ENCODE measurements at places on chromosomes 3 and 15. TPM values are rescaled to one million over a fixed set of nuclear protein-coding genes. Genes with fewer than 3 reads are reported as not detected.

DNA sequence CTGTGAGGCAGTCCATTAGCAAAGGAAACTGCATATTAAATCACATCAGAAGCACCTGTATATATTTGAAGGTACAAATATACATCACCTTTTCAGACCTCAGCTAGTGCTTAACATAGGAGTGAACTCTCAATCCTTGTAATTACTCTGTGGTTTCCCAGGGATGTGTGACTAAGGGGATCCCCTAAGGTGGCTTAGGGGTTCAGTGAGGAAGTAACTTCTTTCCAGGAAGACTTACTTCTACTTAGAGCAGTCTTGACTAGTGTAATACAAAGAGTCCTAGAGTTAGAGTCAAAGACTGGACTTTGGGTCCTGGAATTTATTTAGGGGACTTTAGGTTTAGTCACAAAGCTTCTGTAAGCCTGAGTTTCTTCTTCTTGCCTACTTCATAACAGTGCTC is 8.7 kb upstream of the SUMF1 start:
- no peak for DNase-seq

DNA sequence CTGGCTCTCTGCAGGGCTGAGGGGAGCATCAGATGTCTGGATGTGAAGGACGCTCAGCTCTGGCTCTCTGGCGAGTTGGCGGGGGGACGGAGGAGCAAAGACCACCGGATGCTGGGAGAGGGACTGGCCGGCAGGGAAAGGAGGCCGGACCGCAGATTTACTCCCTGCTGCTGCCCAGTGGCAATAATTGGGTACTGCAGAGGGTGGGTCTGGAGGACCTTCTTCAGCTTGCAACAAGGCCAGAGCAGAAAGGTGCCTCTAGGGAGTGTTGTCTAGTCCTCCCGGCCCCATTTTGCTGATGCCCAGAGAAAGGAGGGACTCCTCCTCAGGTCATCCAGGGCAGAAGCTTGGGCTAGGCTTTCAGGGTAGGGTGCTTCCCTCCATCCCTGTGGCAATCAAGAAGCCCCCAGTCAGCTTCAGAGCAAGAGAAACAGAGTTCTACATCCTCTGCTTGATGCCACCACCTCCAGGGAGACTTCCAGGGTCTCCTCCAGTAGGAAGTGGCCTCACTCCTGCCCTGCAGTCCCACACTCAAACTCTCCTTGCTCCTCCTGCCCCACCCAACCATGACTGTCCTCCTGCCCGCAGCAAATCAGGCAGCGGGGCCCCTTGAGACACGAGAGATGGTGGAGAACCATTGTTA is 20.3 kb upstream of the CSPG4 start:
- peak; percentile 84 for DNase-seq

- DNase-seq: no peak
These were observed 88.7 kb upstream of the AADACL2 start for GRCh38 chr3:151644986-151645385.

GRCh38 chr15:40982855-40983254 is 29.6 kb downstream of the CHAC1 start:
- no peak for DNase-seq

GRCh38 chr3:153111016-153111415 is 51.0 kb upstream of the RAP2B start:
- no peak for DNase-seq

DNA sequence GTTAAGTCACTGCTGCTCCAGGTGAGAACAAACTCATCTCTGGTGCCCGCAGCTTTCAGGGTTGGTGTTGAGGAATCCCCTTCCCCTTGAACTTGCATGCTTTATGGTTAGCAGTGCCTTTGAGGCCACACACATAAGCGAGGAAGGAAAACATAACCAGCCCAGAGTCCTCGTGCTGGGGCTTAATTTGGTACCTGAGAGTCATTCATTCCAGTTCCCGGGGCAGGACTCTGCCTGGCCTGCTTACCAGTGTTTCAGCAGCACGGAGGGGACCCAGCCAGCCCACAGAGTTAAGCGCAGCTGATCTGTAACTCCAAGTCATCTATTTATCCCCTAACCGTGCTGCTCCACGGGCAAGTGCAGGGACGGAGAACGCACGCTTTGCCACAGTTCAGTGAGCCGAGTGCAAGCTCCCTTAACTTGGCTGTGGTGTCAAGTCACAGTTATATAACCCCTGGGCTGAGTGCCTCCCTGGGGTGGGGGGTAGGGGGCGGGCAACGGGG is 302.3 kb upstream of the ICE2 start:
- no peak for DNase-seq

- DNase-seq: no peak
These were observed 36.1 kb upstream of the TMCO5A start for GRCh38 chr15:37898362-37898761.

GRCh38 chr3:157070678-157070999 is 89.3 kb downstream of the CCNL1 start:
- DNase-seq: no peak

DNA sequence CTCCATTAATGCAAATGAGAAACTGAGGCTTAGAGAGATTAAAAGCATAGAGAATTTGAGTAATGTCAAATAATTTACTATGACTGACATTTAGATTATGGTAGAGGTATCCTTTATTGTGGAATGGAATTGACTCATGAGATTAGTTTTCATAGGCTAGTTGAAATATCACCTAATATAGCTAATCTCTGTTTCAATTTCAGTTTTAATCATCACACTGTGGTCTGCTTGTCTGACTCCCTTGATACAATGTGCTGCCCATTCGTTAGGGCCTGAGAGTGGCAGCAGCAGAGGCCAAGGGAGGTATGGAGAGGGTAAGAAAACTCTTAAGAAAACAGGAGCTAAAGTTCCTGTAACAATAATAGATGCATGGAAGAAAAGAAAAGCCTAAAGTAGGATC is 13.2 kb upstream of the ZBTB20 start:
- no peak for DNase-seq

FHIT gene
- total RNA-seq: 3.2 TPM

ITIH1 gene
- total RNA-seq: not detected

C15orf62 gene
- not detected for total RNA-seq

TPRG1 gene
- 0.71 TPM for total RNA-seq

ZNF774 gene
- 1.9 TPM for total RNA-seq

DNAJC13 gene
- 35.7 TPM for total RNA-seq

CCR9 gene
- not detected for total RNA-seq

TMEM207 gene
- not detected for total RNA-seq

Measured in neural progenitor cell (in vitro differentiated cells).